Fibroblast of lung (primary cell): ENCODE measurements at places on chromosomes 3 and 15. TPM values are rescaled to one million over a fixed set of nuclear protein-coding genes. Genes with fewer than 3 reads are reported as not detected.
A peak's percentile ranks its signal among the peaks of the same experiment; 100 is the strongest.

The C3orf80 gene
- 0.26 and 0.33 TPM in 2 replicates for total RNA-seq

GRCh38 chr3:149592758-149593240 is 65.0 kb downstream of the WWTR1 start:
- DNase-seq, result no peak

DNA sequence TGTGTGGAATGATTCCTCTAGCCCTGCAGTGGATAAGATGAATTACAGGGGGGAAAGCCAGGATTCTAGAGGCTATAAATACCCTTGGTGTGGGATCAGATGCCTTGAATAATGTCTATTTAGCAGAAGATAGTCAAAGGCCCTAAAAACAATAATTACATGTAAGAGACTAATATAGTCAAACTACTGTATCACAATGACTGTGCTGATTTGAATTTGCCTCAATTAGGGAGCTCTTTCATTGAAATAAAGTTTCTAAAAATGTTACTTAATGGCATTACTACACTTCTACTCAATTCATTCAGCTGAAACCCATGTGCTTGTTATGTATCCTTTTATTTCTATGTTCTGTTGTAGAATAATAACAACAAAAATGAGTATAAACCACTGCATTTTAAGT is 915.6 kb downstream of the TUSC7 start:
- DNase-seq, result no peak

DNA sequence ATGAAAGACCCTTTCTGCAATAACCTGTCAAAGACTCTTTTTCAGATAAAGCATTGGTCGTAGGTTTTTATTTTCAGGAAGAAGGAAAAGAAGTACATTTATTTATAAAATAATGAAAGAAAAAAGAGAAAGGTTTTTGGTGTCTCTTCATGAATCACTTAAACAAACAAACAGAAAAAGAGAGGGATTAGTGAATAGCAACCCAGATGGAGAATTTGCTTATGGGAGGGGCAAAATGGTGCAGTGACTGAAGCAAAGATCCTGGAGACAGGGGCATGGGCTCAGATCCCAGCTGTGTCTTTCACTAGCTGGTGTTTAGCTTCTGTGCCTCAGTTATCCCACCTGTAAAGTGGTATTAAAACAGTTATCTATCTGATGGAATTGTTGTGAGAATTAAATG is 78.6 kb upstream of the PFN2 start:
- peak; percentile 25 for DNase-seq

DNA sequence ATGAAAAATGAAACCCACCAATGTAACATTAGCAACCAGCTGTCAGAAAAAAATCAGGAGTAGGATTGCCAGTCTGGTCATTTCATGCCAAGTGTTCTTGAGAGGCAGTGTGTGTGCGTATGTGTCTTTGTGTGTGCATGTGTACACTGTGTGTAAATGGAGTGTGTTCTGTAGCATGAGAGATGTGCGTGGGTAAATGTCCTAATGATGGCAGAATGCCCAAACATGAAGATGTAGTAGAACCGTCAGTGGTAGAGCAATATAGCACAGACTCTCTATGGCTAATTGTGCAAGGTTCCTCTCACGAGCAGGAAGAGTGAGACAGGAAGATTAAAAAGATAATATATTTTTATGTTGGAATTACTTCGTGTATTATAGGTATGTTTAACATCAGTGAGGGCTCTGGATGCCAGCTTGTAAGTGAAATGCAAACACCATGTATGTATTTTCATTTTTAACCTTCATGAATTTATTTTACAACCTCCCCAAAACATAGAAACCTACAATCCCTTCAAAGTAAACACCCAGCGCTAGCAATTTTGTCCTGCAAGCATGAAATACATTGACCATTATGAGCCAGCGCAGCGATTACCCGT is 1038.7 kb downstream of the IGSF11 start:
- DNase-seq, result no peak

The ALDH1A2 gene
- total RNA-seq, result 2.3 and 7.7 TPM in 2 replicates

GRCh38 chr15:83285284-83285978 is 967 bp upstream of the BNC1 start:
- DNase-seq, result no peak

GRCh38 chr3:127221446-127222035 is 28.6 kb downstream of the PRR23E start:
- DNase-seq, result no peak

GRCh38 chr3:125011941-125012340 is 43.9 kb downstream of the HEG1 start:
- DNase-seq, result peak; percentile 95
